ENCODE measurements at places on chromosomes 6 and 20.

GRCh38 chr6:32692019-32692418 is 25.6 kb upstream of the HLA-DQB1 start:
- DNase-seq, result no peak

DNA sequence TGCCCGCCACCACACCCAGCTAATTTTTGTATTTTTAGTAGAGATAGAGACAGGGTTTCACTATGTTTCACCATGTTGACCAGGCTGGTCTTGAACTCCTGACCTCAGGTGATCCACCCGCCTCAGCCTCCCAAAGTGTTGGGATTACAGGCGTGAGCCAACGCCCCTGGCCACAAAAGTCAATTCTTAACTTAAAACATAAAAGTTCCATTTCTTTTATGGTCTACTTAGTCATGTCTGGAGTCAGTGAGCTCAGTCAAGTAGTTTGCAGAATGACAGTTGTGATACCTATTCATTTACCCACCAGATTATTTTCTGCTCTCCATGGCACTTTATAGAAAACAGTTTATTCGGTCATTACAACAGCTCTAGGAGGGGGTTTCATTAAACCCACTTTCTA is 103.1 kb upstream of the ESR1 start:
- DNase-seq, result no peak

DNA sequence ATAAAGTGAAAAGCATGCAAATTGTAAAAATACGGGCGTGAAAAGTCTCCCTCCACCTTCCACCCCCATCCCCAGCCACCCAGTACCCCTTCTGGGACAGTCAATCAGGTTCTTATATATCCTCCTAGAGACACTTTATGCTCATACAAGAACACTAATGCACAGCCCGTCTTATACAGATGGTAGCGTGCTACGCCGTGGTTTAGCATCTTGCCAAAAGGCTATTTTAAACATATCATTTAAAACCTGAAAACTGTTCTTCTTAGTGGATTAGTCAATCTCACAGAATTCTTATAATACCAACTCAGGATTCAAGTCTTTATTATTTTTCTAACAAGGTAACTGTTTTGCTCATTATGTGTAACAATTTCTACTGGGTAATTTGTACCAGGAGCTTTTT is 57.2 kb upstream of the MRPS10 start:
- no peak for DNase-seq

- no peak for DNase-seq
These were observed 204 bp downstream of the ADRM1 start for GRCh38 chr20:62303062-62303339.

GRCh38 chr6:143864234-143864633 is at the start of gene ZC2HC1B:
ZC2HC1B (plus strand) TSS chr6:143864474; CDS start chr6:143864540, 66 bp downstream.
- no peak for DNase-seq

DNA sequence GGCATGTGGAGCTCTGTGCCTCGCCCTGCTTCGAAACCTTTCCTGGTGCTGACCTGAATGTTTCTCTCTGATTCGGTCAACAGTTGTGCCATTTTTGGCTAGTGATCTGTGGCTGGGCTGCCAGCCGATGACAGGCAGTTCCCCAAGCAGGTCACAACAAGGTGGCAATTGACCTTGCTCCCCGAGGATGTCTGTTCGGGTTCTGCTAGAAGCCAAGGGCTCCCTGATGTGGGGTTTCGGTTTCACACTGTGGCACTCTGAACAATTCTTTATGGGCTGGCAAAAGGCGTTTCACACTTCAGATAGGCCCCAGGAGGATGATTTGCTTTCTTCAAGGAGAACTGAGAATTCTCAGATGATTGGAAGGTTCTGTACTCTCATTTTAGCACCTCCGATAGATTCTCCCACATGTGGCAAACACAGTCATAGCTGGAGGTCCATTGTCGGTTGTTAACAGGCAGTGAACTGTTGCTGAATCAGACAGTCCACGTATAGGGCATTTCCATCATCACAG is 135.6 kb downstream of the SLC24A3 start:
- DNase-seq, result no peak

GRCh38 chr6:38493931-38494547 is 145.7 kb downstream of the BTBD9 start:
- DNase-seq, result peak; percentile 82

DNA sequence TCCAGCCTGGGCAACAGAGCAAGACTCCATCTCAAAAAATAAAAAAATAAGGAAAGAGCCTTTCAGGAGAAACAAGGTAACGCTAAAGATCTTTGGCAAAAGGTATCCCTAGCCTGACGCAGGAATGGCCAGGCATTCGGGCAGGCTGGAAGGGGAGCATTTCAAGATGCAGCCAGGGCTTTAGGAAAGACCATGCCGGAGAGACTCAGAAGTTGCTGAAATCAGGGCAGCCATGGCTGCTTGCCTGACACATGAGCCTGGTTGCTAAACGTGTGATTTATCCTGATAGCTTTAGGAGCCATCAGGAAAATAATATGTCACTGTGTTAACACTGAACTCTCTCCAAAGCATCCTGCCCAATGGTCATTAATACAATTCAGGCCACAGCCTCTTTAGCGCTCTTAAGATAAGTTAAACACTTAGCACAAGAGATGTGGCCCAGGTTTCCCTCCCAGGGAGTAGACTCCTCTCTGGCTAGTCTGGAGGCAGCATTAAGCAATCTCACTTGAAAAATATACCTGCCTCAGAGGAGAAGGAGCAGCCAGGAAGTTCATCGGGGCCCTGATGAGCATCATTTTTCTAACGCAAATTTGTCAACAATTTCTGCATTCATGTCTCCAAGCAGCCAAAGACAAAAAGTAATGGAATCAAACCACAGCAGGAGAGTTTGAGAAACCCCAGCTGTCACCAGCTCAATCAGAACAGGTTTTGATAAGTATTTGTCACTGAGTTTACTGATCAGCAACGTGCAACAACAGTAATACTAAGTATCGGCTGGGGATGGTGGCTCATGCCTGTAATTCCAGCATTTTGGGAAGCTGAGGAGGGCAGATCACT is 200.0 kb downstream of the ZMYND8 start:
- DNase-seq, result no peak

DNA sequence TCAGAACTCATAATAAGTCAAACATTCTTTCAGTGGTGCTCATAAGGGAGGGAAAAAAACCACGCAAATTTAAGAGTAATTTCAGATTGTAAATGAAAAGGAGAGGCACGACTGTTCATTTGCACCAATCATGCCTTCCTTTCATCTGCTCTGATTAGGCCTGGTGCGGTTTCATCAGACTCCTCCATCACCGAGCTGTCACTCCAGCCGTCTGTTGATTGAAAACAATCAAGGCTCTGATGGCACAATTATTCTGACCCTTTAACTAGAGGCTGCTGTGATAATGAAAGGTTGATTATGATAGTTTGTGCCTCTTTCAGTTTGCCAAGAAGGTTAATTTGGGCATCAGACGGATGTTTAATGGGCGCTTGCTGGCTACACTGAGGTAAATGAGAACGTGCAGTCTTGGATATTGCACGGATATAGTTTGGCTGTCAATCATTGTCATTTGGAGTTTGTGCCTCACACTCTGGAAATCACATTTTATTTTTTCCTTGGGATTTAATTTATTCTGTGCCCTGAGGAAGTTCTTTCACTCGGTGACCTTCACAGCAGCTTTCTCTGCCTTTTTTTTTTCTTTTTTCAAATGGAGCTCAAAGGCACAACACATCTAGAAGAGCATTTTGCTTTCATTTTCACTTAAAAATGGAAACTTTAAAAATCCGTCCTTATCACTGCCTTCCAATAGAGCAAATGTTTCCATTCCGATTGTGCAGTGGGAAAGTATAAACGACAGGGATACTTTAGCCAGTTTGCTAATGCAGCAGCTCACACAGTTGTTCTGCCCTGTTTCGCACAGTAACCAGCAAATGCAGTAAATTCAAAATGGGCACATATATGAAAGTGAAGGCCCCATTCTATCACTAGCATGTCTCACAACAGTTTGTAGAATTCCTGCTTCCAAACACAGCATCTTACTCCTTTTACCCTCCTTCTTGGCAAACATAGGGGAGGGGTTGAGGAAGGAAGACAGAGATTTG is 172.8 kb downstream of the KLHL32 start:
- DNase-seq, result no peak

DNA sequence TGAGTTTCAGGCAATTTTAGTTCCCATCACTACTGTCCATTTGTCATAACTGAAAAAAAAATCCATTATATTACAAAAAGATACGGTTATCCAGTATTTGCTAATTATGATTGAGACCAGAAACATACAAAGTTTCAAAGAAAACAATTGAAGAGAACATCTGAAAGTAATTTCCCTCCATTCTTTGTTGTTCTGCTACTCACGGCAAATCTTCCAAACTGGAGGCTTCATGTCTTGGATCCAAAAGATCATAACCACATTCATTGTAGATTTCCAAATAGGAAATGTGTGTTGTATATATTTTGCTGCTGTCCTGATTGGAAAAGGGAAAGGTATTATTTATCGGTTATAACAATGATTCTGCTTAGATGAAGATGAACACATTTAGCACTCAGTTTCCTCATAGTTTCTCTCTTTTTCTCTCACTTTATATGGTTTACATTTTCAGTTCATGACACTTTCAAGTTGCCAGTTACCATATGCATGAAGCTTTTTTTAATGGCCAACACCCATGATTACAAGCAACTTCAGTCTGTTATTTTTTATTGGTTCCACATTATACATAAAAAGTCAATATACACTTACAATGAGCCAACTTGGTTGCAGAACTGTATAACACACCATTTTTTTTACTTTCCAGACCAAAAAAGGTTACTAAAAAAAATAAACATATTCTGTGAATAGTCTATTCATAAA is 90.4 kb downstream of the KIF6 start:
- DNase-seq, result no peak

DNA sequence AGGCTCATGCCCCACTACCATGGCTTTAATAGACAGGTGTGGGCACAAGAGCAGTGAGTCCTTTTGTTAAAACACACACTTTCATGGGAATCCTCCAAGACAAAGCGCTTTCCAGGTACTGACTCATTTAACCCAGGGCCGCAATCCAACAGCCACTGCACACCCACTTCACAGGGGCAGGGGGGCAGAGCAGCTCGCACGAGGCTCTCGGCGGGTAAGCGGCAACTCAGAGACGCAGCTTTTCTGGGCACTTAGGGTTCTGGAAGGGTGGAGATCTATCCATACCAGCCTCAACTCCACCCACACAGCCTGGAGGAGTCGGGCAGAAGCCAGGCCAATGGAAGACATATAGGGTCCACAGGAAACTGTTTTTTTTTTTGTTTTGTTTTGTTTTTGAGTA is 28.6 kb downstream of the PSMG4 start:
- DNase-seq, result no peak

DNA sequence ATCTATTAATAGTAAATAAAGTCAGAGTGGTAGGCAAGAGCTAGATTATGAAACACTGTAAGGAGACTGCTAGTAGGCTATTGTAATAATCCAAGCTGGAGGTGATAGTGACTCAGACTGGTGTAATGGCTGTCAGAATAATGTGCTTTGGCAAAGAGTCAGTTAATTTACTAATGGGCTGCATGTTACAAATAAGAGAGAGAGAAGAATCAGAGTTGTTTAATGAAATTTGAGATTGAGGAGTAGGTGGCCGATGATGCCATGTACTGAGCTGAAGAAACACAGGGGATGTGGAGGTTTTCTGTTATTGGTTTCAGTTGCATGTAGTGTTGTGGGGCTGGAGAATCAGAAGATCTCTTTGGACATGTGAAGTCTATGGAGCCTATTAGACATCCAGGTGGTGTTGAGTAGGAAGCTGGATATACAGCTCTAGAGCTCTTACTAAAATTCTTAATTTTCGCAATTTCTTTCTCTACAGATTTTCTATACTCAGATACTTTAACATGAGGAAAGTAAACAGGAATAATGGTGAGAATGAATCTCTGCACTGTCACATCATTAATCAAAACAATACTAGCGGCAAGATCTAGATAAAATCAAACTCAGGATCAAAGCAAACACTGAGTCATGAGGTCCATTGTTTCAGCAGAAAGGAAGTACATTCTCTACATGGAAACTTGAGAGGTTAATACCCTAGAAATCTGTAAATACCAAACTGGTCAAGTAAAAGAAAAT is 167.7 kb downstream of the SIM1 start:
- peak; percentile 82 for DNase-seq

GRCh38 chr6:132495604-132496079 is 17.3 kb downstream of the STX7 start:
- no peak for DNase-seq

DNA sequence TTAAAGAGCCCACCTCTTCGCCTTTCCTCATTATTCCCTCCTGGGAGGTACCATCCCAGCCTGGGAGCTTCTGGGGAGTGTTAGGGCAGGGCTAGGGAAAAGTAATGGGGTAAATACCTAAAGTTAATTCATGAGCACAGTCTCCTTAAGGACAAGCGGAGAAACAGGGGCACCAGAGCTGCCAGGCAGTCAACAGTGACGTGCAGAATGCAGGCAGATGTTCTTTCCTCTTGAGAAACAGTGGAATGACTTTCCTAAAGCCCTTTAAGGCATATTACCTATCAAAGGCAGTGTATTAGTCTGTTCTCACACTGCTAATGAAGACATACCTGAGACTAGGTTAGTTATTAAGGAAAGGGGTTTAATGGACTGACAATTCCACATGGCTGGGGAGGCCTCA is 76.3 kb downstream of the RNF144B start:
- DNase-seq, result no peak

GRCh38 chr6:40568062-40568708 is 19.0 kb downstream of the LRFN2 start:
- no peak for DNase-seq
